ENCODE measurements at places on chromosomes 5 and 9.

DNA sequence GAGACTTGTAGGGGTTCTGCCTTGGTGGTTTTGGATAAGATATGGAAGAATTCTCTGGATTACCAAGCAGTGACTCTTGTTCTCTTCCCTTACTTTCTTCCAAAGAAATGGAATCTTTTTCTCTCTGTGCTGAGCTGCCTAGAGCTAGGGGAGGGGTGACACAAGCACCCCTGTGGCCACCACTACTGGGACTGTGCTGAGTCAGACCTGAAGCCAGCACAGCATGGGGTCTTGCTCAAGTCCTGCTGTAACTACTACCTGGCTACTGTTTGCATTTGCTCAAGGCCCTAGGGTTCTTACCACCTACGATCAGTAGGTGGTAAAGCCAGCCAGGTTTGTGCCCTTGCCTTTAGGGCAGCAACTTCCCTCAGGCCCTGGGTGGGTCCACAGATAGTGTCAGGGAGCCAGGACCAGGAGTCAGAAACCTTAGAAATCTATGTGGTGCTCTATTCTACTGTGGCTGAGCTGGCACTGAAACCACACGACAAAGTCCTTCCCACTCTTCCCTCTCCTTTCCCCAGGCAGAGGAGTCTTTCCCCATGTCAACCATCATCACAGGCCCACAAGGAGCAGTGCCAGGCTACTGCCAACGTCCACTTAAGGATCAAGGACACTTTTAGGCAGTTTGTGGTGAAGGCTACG is 53.8 kb downstream of the SREK1 start:
- no peak for DNase-seq

DNA sequence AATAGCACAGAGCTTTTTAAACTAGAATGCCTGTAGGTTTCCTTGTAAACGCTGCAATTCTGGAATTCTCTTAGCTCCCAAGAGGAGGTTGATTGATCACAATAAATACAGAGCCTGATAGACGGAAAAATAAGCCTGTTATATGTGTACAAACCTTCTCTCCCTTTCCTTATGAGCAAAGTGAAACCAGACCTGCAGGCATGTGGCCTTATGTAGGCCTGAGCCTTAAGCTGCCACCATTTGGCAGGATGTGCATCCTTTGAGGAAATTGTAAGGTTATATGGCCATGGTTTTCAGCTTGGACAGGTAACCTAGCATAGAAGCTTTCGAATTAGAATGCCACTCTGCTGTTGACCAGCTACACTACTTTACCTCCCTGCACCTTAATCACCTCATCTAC is 49.1 kb downstream of the PRKACG start:
- DNase-seq: no peak

GRCh38 chr5:38642189-38642911 is 85.9 kb upstream of the LIFR start:
- DNase-seq: no peak

DNA sequence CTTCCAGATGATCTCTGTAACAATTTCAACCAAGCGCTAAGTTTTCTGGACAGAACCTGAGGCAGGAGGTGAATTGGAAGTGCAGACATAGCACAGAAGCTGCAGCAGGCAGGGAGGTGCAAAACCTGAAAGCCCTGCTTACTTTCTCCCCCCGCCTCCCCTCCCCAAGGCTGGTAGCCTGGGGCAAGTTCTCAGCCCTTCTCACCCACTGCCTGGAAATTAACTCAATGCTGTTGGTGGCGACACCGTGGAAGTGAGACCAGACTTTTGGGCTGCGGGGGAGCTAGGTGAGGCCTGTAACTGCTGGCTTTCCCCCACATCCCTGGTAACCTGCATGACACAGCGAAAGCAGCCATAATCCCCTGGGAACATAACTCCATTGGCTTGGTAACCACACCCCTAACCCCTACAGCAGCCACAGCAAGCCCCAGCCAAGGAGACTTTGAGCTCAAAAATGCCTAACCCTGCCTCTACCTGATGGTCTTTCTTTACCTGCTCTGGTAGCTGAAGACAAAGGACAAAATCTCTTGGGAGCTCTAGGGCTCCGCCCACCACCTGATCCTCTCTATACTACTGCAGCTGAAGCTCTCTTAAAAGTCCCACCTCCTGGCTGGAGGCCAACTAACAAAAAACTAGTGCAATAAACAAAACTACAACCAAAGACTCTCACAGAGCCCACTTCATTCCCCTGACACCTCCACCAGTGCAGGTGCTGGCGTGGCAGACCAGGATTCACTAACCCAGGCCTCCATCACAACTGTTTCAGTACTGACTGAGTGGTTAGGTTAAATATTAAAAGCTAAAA is 11.9 kb upstream of the OR13C8 start:
- no peak for DNase-seq

- DNase-seq: no peak
These were observed 15.8 kb downstream of the SLC25A48 start for GRCh38 chr5:135850231-135850630.

DNA sequence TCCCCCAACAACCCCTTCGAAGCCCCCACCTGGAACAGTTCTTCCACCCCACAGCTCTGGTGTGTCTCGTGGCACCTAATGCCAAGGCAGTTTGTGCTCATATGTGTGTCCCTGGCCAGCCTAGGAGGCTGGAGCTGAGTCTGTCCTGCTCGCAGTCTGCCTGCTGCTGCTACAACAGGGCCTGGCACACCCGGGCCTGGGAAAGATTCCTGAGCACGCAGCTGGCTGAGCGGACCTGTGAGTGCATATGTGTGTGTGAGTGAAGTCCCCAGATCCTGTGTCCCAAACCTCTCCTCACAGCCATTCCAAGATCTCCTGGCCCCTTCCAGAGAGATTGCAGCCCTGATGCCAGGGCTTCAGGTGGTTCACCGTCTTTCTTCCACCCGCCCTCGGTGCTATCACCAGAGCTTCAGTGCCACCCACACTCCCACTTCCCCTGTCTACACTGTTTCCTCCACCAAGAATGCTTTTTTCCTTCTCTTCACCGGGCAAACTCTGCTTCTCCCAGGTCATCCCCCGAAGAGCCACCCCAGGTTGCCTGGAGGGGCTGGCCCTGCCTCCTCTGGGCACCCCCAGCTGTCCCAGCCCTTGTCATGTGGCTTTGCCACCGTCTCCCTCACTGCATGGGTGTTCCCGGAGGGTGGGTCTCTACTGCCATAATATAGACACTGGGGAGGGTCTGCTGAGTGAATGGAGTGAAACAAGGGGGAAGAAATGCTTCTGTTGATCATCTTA is 28.4 kb downstream of the LMX1B start:
- no peak for DNase-seq

- DNase-seq: no peak
These were observed 6.0 kb downstream of the B4GALT1 start for GRCh38 chr9:33161011-33161588.
